ENCODE measurements at places on chromosomes 2 and 18. TPM values are rescaled to one million over a fixed set of nuclear protein-coding genes. Genes with fewer than 3 reads are reported as not detected.

- no peak overlapping the region for H3K4me3 ChIP-seq
- no peak overlapping the region for H3K27ac ChIP-seq
- DNase-seq, result peak; percentile 84
- no peaks in the 10 kb centered on the region for H3K36me3 ChIP-seq
- H3K27me3 ChIP-seq, result no peaks in the 10 kb centered on the region
These were observed 6.3 kb upstream of the HS6ST1 start for GRCh38 chr2:128324897-128325410.

- no peak overlapping the region for H3K4me3 ChIP-seq
- no peaks in the 10 kb centered on the region for H3K27me3 ChIP-seq
- no peaks in the 10 kb centered on the region for H3K36me3 ChIP-seq
These were observed 79.6 kb upstream of the MYCN start for GRCh38 chr2:15860760-15861159.

DNA sequence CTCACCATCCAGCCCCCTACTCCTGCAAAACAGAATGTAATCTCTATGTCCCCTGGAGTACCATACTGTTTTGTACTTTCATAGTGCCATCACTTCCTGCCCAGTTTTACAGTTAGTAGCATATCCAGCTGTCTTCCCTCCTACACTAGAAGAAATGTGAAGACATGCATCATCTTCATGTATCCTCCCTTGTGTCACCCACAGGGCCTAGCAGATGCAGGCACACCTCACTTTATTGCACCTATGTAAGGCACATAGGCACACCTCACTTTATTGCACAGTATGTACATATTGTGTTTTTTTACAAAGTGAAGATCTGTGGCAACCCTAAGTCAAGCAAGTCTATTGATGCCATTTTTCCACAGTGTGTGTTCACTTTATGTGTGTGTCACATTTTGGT lies 12.0 kb downstream of the DNAJC27 start:
- no peak overlapping the region for H3K4me3 ChIP-seq
- no peak overlapping the region for H3K27ac ChIP-seq
- H3K4me1 ChIP-seq, result no peaks in the 10 kb centered on the region
- DNase-seq, result no peak

TXNDC2 gene
- total RNA-seq, result 0.49 TPM

DNA sequence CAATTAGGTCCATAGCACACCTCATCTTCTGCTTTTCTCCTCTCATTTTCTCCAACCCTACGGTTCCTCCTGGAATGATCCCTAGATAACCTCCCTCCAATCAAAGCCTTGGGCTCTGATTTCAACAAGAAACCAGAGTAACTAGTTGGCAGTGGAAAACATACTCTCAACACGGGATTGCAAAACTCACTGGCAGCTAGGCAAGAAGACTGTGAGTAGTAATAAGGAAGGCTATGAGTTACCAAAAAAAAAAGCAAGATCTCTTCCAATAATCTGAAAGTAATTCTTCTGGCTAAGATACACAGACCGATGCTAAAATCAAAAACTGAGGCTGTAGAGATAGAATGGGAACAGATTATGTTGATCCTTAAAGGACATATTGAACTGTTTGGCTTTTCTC lies 28.4 kb upstream of the CCDC102B start:
- no peak for DNase-seq
- no peaks in the 10 kb centered on the region for H3K36me3 ChIP-seq
- H3K4me1 ChIP-seq, result no peaks in the 10 kb centered on the region
- H3K27me3 ChIP-seq, result no peaks in the 10 kb centered on the region

DNA sequence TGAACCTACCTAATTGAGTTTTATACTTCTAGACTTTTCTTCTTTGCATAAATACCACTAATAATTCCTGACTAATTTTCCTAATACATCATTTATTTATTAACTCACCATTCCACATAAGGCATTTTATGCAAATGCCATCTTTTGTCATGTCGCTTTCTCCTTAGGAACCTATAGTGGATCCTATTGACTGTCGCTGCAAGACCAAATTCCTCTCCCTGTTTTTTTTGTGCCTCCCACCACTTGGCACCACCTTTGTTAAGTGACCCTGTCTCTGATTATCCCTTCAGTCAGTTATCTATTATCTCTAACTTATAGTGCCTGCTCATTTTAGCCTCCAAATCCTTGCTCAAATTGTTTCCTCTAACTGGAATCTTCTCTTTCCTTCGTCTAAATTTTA lies 19.5 kb downstream of the UNC80 start:
- no peak for DNase-seq
- H3K4me3 ChIP-seq, result no peak overlapping the region
- no peaks in the 10 kb centered on the region for H3K27me3 ChIP-seq
- H3K4me1 ChIP-seq, result no peaks in the 10 kb centered on the region
- no peak overlapping the region for H3K27ac ChIP-seq
